ENCODE measurements at places on chromosomes 16 and 17.

- peak; percentile 86 for DNase-seq
Measured at GRCh38 chr17:60087882-60088669, 9.4 kb upstream of the HEATR6 start.

DNA sequence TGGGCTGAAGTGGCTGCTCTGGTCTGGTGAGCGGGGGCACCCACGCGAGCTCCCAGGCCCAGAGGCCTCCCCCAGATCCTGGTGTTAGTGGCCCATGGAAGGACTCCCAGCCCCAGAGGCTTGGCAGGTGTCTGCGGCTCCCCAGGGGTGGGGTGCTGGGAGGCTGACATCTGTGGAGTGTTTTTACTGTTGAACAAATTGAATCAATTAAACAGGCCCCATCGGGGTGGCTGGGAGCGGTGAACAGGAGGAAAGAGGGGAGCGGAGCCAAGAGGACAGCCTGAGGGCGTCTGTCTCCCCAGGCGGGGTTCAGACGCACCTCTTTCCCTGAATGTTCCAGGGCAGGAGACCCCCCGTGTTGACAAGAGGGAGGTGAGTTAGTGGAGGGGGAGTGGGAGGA lies 29.9 kb downstream of the ACTG1 start:
- no peak for DNase-seq

DNA sequence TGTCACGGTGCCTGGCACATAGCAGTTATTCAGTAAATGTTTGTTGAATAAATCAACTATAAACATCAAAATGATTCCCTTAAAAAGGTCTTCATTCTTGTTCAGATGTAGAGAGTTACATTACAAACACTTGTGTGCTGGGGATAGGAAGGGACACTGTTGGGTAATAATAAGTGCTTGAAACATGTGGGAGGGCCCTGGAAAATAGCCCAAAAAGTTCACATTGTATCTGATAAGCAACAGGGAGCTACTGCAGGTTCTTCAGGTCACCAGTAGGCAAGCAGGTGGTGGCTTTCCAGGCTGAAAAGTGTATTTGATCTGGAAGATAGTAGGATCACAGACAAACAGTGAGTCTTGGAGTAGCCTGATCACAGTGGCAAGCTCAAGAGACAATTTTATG lies 19.0 kb upstream of the ZNF652 start:
- DNase-seq: no peak

DNA sequence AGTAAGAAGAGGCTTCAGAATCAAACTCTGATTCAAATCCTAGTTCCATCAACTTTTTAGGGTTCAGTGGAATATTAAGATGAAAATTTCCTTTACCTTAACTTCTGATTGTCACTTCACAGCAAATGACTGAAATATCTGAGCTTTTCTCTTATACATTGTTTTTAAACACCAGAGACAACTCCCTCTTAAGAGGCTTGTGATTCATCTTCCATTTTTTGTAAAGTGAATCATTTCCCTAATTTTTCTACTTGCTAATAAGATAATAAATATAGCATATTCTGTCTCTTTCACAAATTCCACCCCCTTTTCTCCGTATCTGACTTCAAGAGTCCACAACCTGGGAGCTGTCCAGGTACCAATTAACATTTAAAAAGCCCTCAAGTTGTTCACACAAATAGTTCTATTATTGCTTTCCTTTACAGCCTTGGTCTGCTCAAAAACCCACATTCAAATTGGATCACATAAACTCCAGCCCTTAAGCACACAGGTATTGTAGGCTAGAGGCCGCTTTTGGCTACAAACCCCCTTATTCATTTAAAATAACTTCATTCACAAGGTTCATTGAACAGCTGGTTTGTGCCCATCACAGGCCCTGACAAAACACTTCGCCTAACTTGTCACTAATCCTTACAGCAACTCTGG lies 14.1 kb upstream of the UTP6 start:
- no peak for DNase-seq

DNA sequence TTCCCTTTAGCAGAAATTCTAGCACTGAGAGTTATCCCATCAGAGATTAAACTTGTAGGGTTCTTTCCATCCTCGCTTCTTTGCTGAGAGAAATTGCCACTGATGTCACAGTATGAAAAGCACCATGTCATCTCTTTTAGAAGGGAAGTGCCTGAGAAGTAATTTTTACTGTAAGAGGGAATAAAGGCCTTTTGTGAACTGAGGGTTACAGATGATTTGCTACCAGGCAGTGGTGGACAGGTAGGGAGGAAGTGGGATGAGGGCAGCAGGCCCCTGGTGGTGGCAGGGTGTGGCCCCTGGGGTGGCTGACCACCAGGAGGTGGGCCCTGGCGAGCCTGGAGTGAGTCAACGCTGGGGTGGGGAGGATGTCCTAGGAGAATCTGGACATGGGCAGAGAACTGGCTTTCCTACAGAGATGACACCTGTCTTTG lies 6.4 kb upstream of the MILR1 start:
- DNase-seq: no peak

- DNase-seq: no peak
Measured at GRCh38 chr17:5642752-5643151, 58.4 kb upstream of the NLRP1 start.

GRCh38 chr17:50163843-50164696 lies 1.7 kb upstream of the SGCA start:
- DNase-seq: no peak

DNA sequence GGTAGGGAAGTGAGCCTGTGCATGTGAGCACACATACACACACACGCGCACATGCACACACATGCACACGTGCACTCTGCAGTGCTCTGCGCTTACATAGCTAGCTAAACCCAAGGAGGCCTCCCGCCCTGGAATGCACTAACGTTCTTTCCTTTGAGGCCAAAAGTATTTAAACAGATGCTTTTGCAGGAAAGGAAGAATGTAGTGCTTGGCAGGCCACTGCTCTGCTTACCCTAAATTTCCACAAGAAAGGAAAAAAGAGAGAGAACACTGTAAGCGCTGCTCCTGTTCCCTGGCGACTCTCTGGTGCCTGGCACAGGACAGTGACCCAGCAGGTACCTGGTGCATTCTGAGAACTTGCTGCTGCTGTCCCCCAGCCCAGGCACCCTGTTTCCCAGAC lies 31.3 kb upstream of the MRPS23 start:
- DNase-seq: no peak

- DNase-seq: no peak
Measured at GRCh38 chr17:53724726-53725125, 98.0 kb upstream of the KIF2B start.

DNA sequence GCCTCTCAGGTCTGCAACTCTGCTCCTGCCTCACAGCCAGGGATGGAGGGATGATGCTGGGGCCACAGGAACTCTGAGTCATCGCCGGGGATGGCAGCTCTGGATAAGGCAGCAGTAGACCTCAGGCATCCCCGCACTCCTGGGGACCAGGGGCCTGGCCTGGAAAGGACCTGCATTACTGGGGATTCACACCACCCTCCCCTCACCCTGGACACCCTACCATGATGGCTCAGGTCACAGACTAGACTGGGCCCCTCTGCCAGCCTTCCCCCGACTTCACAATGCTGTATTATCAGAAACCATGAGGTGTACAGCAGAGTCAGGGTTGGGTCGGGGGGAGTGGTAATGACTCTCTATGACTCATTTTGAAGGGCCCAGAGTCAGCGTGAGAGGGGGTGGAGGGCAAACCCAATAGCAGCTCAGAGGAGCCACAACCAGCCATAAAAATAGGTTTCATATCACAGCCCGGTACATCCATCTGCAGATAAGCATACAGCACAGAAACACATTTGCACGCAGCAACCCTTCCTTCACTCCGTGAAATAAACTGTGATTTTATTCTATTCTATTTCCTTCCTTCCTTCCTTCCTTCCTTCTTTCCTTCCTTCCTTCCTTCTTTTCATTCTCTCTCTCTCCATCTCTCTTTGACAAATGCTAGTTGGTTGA lies 28.8 kb downstream of the DYNLRB2 start:
- no peak for DNase-seq

DNA sequence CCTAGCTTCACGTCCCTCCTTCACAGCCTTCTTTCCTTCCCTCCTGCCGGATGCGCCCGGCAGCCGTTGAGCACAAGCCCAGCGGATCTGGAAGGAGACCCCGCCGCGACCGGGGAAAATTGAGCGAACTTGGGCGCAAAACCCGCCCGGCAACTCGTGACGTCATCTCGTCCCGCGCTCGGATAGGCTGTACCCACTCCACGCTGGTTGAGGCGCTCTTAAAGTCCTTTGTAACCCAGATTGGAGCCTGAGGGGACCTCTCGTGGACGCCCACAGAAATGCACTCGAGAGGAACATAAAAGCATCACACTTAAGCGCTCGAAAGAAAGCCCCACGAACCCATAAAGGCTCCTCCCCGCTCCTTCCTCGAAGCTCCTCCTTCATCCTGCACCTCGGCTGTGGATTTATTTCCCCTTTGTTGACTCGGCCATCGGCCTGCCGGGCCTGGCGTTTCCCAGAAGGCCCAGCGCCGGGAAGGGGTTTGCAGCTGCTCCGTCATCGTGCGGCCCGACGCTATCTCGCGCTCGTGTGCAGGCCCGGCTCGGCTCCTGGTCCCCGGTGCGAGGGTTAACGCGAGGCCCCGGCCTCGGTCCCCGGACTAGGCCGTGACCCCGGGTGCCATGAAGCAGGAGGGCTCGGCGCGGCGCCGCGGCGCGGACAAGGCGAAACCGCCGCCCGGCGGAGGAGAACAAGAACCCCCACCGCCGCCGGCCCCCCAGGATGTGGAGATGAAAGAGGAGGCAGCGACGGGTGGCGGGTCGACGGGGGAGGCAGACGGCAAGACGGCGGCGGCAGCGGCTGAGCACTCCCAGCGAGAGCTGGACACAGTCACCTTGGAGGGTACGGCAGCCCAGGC lies at the start of gene PSMD3:
PSMD3 (plus strand) TSS at position 457 of the 856 bp plus-strand sequence; CDS start at position 621, 164 bp downstream.
- DNase-seq: peak; percentile 99

- no peak for DNase-seq
Measured at GRCh38 chr17:71970312-71970711, 150.5 kb upstream of the SOX9 start.
